Uterus (tissue), 4 donors: ENCODE measurements at places on chromosomes 1 and 21.

- no peaks in the 10 kb centered on the region for H3K36me3 ChIP-seq
- no peaks in the 10 kb centered on the region for H3K27me3 ChIP-seq
- no peak for DNase-seq
- H3K4me1 ChIP-seq: no peaks in the 10 kb centered on the region
- no peak overlapping the region for H3K4me3 ChIP-seq
Observed at GRCh38 chr1:94527447-94528031, 14.0 kb downstream of the F3 start.

- no peaks in the 10 kb centered on the region for H3K27me3 ChIP-seq
- no peaks in the 10 kb centered on the region for H3K36me3 ChIP-seq
- H3K4me1 ChIP-seq: no peaks in the 10 kb centered on the region
- H3K27ac ChIP-seq: no peak overlapping the region
Observed at GRCh38 chr1:55916481-55916880, 662.9 kb downstream of the PLPP3 start.

- no peaks in the 10 kb centered on the region for H3K27me3 ChIP-seq
- H3K4me3 ChIP-seq: no peak overlapping the region
- H3K36me3 ChIP-seq: no peaks in the 10 kb centered on the region
- H3K4me1 ChIP-seq: no peaks in the 10 kb centered on the region
Observed at GRCh38 chr1:208303743-208304712, 59.8 kb upstream of the PLXNA2 start.

GRCh38 chr1:95916616-95917015, 682.6 kb downstream of the RWDD3 start:
- H3K36me3 ChIP-seq: no peaks in the 10 kb centered on the region
- H3K4me1 ChIP-seq: no peaks in the 10 kb centered on the region
- no peak for DNase-seq
- H3K27me3 ChIP-seq: no peaks in the 10 kb centered on the region
